ENCODE measurements at places on chromosomes 12 and 14.

DNA sequence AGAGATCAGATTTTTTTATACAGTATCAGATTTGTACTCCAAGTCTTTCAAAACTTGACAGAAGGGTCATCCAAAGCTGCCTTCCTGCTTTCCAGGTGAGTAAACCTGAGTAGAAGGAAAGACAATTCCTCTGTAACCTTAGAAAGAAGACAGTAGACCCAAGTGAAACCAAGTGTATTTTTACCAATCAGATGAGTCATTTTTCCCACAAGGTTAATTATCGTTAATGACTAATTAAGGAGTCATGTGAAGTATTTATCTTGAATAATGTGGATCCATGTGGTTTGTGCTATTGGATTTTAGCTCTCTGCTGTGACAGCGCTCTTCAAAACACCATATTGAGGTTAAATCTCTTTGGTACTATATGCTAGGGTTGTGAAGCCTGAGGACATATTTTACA, 74.0 kb upstream of the PELI2 start:
- no peak for DNase-seq

DNA sequence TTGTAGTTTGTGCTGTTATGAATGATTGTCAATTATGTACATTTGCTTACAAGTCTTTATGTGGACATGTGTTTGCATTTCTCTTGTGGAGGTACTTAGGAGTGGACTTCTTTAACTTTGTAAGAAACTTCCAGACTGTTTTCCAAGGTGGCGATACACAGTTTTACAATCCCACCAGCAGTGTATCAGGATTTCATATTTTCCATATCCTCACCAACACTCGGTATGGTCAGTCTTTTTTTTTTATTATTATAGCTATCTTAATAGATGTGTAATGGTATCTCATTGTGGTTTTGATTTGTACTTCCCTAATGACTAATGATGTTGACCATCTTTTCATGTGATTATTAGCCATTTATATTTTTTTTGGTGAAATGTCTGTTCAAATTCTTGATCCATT, 73.7 kb upstream of the KCNH3 start:
- DNase-seq = no peak

- DNase-seq = no peak
These were observed 177.0 kb upstream of the PRMT8 start for GRCh38 chr12:3313675-3314663.

DNA sequence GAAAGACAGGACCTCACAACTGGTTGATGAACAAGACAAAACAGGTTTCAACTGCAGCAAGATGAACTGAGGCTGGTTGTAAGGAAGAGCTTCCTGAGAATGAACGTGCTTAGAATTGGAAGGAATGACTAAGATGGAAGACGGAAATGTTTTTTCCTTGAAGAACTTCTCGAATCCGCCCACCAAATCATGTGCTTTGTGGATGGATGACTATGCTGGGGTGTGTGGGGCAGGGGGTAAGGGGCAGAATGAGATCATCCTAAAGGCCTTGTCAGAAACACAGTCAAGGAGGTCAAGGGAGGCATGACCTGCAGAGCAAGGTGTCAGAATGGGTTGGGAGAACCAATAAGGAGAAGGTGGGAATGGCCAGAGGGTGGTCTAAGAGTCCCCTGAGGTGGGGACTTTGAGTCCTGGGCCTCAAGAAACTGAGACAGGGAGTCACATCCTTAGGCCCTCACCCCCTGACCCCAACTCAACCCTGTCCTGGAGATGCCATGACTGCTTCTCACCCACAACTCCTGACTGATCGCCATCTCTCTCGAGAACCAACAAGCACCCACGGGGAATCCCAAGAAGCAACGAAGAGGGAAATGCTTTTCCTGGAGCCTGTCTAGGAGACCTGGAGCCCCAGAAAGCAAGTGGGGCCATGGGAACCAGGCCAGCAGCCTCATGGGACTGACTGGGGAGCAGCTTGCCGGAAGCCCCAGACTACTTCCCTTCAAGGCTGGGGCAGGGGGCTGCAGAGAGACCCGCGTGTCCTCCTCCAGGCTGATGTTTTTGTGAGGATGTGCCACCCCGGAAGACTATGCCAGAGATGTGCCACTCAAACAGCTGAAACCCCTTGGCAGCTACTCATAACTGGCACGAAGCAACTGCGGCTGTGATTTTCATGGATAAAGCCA, 84.0 kb downstream of the ACTN1 start:
- DNase-seq = no peak

GRCh38 chr12:121628536-121628935, 2.2 kb downstream of the ORAI1 start:
- DNase-seq = no peak

GRCh38 chr12:49922349-49923034, 18.8 kb upstream of the FAIM2 start:
- no peak for DNase-seq

DNA sequence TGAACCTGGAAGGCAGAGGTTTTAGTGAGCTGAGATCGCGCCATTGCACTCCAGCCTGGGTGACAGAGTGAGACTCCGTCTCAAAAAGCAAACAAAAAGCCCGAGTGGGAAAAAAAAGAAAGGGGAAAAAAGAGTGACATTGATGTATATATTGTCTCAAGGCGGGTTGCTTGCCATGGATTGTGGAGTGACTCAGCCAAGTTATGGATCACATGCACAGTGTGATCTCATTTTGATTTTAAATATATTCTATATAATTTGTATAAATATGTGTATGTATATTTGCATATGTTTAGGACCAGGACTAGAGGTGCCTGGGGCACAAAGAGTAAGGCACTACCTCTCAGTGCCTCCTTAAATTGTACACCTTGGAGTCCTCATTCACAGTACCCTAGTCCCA, 116.2 kb upstream of the RASSF8 start:
- no peak for DNase-seq

GRCh38 chr14:32331206-32331605, 2.1 kb downstream of the AKAP6 start:
- no peak for DNase-seq

DNA sequence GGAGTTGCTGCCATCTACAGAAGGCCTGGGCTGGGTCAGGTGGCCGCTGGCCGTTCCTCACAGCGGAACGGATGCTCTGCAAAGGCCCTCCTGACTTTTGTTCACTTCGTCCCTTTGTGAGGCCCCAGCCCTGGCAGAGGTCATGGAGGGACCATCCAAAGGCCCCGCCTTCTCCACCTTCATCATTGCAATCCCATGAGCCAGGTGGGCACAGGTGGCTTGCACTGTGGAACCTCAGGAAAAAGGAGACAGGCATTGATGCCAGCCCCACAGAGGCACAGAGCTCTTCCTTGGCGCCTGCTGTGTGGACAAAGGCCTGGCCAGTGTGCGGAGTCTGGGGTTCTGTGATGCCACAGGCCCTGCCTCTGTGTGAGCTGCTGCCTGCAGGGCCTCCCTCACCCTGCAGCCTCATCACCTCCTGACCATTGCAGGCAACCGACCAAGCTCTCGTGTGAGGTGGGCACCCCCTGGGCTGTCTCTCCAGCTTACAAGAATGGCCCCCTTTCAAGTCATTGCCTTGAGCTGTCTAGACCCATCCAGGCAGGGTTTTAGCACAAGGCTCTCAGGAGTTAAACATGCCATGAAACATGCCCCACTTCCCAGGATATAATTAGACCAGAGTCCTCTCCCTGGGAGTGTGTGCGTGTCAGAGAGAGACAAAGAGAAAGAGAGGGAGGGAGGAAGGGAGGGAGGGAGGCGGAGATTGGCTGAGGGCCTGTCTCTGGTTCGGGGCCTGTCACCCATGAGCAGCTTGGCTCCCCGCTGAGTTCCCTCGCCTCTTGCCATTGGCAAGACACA, 19.3 kb downstream of the NFKBIA start:
- no peak for DNase-seq

DNA sequence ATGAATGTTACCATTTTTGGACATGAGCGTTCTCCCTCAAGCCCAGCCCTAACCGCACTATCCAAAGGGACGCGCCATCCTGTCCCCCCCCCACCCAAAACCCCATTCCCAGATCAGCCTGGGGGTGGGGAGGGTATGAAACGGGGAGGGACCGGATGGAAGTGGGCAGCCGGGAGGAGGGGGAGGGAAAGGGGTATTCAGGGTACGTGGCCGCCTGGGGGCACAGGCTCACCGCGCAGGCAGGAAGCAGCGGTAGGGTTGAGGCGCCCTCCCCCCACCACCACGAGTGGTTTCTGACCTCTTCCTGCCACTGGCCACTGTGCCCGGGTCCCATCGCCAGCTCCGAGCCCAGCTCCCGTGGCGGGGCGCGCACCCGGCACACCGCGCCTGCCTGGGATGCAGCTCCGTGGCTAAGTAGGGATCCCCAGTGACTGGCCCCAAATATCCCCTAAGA, 1.4 kb downstream of the ACTN1 start:
- DNase-seq = no peak

GRCh38 chr14:22147716-22148115, 441.3 kb downstream of the DAD1 start:
- no peak for DNase-seq

DNA sequence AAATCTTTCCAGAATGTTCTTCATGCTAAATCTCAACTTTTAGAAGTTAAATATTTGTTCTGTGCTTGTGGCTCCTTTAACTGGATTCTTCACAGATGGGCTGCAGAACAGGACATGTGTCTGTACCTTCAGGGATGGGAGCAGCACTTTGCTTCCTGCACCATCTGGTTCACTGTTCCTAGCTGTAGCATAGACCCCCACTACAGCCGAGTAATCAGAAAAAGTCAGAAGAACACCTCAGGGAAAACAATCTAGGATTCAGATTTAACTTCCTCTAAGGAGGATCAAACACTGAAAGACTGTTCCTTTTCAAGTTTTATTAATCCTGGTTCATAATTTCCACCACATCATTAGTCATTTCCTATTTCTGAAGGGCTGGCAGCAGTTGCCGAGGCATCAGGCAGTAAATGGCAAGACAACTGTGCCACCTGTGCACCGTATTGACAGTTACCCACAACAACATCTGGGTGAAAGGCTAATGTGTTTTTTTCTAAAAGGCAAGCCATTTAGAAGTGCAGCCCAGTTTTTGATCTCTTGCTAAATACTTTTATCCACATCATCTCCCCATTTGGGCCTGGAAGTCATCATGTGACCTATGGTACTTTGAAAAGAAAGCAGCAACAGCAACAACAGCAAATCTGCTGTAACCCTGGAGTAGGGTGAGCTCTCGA, 212.8 kb upstream of the BMP4 start:
- no peak for DNase-seq

Data from activated T-helper 1 cell treated with anti-CD3 and anti-CD28 coated beads, Interleukin-2, amount 50 U/mL, for 16 hours (primary cell).